Chondrocyte (in vitro differentiated cells): ENCODE measurements at places on chromosomes 7 and 10. TPM values are rescaled to one million over a fixed set of nuclear protein-coding genes. Genes with fewer than 3 reads are reported as not detected.
A peak's percentile ranks its signal among the peaks of the same experiment; 100 is the strongest.

Gene DNAH11
- total RNA-seq: 0.02 TPM in 1 of 3 replicates, not detected in the others

Gene PCDH15
- 0.12 TPM in 1 of 3 replicates, not detected in the others for total RNA-seq

Gene C10orf53
- total RNA-seq: not detected in 3 replicates

Gene ITIH5
- total RNA-seq: 3.4 to 19.5 TPM (median 4.1 TPM) in 3 replicates

GRCh38 chr10:114749014-114749413 is 72.6 kb upstream of the FHIP2A start:
- DNase-seq: no peak
- no peak overlapping the region for H3K4me3 ChIP-seq
- H3K4me1 ChIP-seq: no peaks in the 10 kb centered on the region
- H3K27me3 ChIP-seq: no peaks in the 10 kb centered on the region
- H3K36me3 ChIP-seq: peaks cover 2% of the 10 kb centered on the region

GRCh38 chr10:117804470-117805011 is 242.2 kb downstream of the RAB11FIP2 start:
- no peaks in the 10 kb centered on the region for H3K36me3 ChIP-seq
- no peak for DNase-seq
- H3K27ac ChIP-seq: no peak overlapping the region

DNA sequence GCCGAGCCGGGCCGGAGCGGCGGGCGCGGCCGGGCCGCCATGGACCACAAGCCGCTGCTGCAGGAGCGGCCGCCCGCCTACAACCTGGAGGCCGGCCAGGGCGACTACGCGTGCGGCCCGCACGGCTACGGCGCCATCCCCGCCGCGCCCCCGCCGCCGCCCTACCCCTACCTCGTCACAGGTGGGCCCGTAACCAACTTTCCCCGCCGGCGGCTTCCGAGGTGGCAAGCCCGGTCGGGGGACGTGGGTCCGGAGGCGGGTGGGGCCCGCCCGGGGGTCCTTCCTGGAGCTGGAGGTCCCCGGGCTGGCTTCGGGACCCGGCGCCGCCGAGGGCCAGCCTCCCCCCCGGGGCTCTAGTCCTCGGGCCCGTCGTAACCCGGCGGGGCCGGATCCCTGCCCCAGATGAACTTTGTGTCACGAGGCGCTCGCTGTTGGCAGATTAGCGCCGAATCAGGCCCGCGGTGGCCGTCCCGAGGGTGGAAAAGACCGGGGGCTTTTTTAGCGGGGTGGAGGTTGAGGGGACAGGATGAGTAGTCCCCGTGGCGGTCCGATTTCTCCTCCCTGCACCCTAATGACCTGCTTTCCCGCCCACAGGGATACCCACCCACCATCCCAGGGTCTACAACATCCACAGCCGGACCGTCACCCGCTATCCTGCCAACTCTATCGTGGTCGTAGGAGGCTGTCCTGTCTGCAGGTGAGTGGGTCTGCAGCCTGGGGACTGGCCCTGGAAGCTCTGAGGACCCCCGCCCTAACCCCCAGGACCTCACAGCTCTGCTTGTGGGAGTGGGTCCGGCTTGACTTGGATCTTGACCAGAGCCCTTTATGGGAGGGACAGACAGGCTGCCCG is 496 bp downstream of the BRI3 start:
- peaks cover 13% of the 10 kb centered on the region for H3K36me3 ChIP-seq
- H3K27me3 ChIP-seq: no peaks in the 10 kb centered on the region
- peak overlapping the region; percentile 95 for H3K27ac ChIP-seq

GRCh38 chr7:90743626-90744025 is 147.5 kb downstream of the CDK14 start:
- no peak overlapping the region for H3K4me3 ChIP-seq
- H3K27ac ChIP-seq: no peak overlapping the region
- H3K27me3 ChIP-seq: no peaks in the 10 kb centered on the region
- H3K4me1 ChIP-seq: peaks cover 37% of the 10 kb centered on the region
- peaks cover 1% of the 10 kb centered on the region for H3K36me3 ChIP-seq

- peaks cover 43% of the 10 kb centered on the region for H3K4me1 ChIP-seq
- H3K27me3 ChIP-seq: no peaks in the 10 kb centered on the region
- peak; percentile 22 for DNase-seq
Measured at GRCh38 chr7:75662579-75663301, 76.0 kb downstream of the HIP1 start.

DNA sequence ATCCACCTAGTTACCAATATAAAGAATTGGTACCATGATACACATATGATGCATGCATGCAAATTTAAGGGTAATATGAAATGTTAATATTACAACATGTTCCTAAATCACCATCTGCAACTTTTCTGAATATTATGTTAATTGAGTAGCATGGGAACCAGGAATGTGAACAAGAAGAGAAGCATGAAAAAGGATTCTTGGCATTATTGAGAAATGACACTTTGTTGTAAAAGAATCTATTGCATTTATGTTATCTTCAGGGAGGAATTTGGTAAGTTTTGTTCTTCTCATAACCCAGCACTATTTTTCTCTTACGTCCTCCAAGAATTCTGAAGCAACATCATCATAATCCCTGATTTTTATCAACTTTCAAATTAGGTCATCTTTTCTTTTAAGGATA is 159.9 kb upstream of the SLC25A13 start:
- no peaks in the 10 kb centered on the region for H3K36me3 ChIP-seq
- DNase-seq: no peak
- no peak overlapping the region for H3K4me3 ChIP-seq

DNA sequence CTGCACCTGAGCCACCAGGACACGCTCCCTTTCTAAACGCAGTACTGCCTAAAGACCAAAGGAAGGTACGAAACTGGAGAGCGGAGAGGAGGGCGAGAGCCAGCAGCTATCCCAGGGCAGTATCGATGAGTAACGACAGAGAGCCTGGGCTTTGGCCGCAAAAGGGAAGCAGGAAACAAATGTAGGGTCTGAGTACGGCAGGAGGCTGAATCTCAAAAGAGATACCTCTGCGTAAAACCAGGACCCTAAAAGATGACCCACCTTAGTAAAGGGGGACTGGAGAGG is 20.4 kb downstream of the PARP12 start:
- DNase-seq: no peak
- H3K4me1 ChIP-seq: peaks cover 38% of the 10 kb centered on the region
- H3K27ac ChIP-seq: peak overlapping the region; percentile 87
- H3K27me3 ChIP-seq: no peaks in the 10 kb centered on the region
- H3K4me3 ChIP-seq: no peak overlapping the region

GRCh38 chr7:121157885-121158590 is 169.5 kb downstream of the CPED1 start:
- no peak overlapping the region for H3K27ac ChIP-seq
- no peak for DNase-seq
- H3K4me1 ChIP-seq: no peaks in the 10 kb centered on the region
- no peaks in the 10 kb centered on the region for H3K27me3 ChIP-seq

DNA sequence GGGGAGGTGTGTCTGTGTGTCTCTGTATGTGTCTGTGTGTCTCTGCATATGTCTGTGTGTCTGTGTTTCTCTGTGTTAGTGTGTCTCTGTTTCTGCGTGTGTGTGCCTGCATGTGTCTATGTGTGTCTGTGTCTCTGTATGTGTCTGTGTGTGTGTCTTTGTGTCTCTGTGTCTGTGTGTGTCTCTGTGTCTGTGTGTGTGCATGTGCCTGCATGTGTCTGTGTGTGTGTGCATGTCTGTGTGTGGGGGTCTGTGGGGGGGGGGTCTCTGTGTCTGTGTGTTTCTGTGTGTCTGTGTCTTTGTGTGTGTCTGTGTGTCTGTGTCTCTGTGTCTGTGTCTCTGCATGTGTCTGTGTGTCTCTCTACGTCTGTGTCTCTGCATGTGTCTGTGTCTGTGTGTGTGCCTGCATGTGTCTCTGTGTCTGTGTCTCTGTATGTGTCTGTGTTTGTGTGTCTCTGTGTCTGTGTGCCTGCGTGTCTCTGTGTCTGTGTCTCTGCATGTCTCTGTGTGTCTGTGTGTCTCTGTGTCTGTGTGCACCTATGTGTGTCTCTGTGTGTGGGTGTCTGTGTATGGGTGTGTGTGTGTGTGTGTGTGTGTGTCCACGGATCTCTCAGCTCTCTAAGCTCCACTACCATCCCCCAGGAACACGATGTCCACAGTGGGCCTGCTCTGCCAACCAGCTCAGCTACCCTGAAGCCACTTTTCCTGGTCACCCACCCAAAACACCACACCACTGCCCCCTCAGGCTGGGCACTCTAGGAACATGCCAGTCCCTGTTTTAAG is 41.7 kb downstream of the RASGEF1A start:
- H3K27me3 ChIP-seq: peaks cover 52% of the 10 kb centered on the region
- no peak overlapping the region for H3K4me3 ChIP-seq
- no peak overlapping the region for H3K27ac ChIP-seq
- no peaks in the 10 kb centered on the region for H3K36me3 ChIP-seq

- H3K4me1 ChIP-seq: peaks cover 50% of the 10 kb centered on the region
- peaks cover 2% of the 10 kb centered on the region for H3K36me3 ChIP-seq
- no peak for DNase-seq
- no peaks in the 10 kb centered on the region for H3K27me3 ChIP-seq
- no peak overlapping the region for H3K27ac ChIP-seq
Measured at GRCh38 chr7:91776171-91776570, 104.3 kb downstream of the MTERF1 start.

- H3K27me3 ChIP-seq: no peaks in the 10 kb centered on the region
- no peak overlapping the region for H3K27ac ChIP-seq
- H3K4me3 ChIP-seq: no peak overlapping the region
- no peaks in the 10 kb centered on the region for H3K36me3 ChIP-seq
Measured at GRCh38 chr10:68184546-68184945, 47.4 kb downstream of the ATOH7 start.

DNA sequence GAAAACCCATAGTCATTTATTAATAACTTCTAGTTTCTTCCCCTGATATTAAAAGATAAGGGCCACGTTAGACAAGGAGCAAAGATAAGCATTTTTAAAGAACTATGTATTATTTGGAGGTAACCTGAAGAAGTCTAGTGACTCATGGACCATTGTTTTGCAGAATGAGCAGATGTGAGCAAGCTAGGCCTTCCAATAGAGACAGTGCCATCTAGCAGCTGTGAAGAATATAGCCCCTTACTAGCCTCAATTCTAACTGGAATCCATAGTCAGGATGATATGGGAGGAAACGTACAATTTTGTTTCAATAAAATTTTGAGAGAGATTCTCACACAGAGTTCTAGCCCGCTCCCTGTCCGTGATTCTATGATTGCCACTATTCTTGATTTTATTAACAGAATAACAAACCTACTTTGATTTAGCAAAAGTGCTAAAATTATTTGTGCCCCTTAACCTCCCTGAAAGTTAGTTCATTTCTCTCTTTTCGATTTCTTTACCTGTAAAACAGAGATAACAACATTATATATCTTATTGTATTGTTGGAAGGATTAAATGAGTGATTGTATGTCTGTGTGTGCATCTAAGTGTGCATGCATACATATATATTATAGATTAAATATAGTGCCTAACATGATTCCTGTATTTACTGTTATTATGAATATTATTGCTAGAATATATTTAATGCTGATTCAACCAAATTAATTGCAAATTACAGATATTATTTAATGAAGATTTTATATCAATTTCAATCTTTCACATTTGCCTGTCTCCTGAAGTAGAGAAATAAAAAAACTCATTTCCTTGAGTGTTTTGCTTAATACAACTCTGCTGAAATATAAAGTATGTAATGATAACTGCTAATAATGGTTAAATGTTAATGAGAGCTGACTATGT is 22.7 kb downstream of the FAM237B start:
- DNase-seq: no peak
- no peaks in the 10 kb centered on the region for H3K4me1 ChIP-seq
- no peaks in the 10 kb centered on the region for H3K36me3 ChIP-seq
- peaks cover 8% of the 10 kb centered on the region for H3K27me3 ChIP-seq
- H3K4me3 ChIP-seq: no peak overlapping the region
- H3K27ac ChIP-seq: no peak overlapping the region

DNA sequence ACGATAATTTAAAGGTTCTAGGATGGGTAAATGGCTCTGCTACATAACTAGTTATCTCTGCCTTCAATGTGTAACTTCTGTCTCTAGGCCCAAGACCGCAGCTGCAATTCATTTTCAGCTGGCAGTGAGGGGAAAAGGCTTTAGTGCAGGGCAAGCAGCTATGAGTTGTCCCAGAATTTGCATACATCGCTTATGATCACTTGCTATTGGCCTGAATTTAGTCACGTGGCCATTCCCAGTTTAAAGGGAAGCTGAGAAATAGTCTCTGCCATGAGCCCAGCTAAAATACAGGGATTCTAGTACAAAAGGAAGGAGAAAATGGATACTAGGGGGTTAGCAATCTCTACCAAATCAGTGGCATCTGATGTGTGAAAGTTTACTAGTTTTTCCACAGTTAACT is 145.8 kb upstream of the IMMP2L start:
- peaks cover 12% of the 10 kb centered on the region for H3K4me1 ChIP-seq
- H3K27me3 ChIP-seq: peaks cover 4% of the 10 kb centered on the region
- DNase-seq: no peak

- no peak overlapping the region for H3K27ac ChIP-seq
- H3K27me3 ChIP-seq: no peaks in the 10 kb centered on the region
Measured at GRCh38 chr10:77550378-77550777, 87.2 kb downstream of the KCNMA1 start.

- DNase-seq: no peak
- H3K4me1 ChIP-seq: peaks cover 67% of the 10 kb centered on the region
- H3K36me3 ChIP-seq: no peaks in the 10 kb centered on the region
- peak overlapping the region; percentile 83 for H3K27ac ChIP-seq
- peaks cover 6% of the 10 kb centered on the region for H3K27me3 ChIP-seq
Measured at GRCh38 chr10:22319980-22320558, 830 bp upstream of the BMI1 start.
